ENCODE measurements at places on chromosomes 3 and 15.
A peak's percentile ranks its signal among the peaks of the same experiment; 100 is the strongest.

- no peak for DNase-seq
Measured at GRCh38 chr15:92095693-92096092, 242.2 kb downstream of the SLCO3A1 start.

- no peak for DNase-seq
Measured at GRCh38 chr3:125313060-125313635, 62.0 kb downstream of the ZNF148 start.

GRCh38 chr3:24400015-24400414 is 94.6 kb downstream of the THRB start:
- no peak for DNase-seq

DNA sequence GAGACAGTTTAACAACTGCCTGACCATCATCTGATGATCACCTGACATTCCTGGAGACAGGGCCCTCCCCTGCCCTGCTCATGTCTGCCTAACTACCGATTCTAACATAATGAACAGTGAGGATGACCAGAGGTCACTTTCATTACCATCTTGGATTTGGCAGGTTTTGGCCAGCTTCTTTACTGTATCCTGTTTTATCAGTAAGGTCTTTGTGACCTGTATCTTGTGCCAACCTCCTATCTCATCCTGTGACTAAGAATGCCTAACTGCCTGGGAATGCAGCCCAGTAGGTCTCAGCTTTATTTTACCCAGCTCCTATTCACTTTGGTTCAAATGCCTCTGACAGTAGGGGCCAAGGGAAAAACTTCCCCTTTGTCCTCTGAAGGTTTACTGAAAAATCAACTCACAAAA is 40.2 kb downstream of the METTL6 start:
- DNase-seq: no peak

- DNase-seq: no peak
Measured at GRCh38 chr3:7190095-7190494, 329.2 kb downstream of the GRM7 start.

GRCh38 chr3:119300991-119301391 is 6.8 kb downstream of the ARHGAP31 start:
- no peak for DNase-seq

DNA sequence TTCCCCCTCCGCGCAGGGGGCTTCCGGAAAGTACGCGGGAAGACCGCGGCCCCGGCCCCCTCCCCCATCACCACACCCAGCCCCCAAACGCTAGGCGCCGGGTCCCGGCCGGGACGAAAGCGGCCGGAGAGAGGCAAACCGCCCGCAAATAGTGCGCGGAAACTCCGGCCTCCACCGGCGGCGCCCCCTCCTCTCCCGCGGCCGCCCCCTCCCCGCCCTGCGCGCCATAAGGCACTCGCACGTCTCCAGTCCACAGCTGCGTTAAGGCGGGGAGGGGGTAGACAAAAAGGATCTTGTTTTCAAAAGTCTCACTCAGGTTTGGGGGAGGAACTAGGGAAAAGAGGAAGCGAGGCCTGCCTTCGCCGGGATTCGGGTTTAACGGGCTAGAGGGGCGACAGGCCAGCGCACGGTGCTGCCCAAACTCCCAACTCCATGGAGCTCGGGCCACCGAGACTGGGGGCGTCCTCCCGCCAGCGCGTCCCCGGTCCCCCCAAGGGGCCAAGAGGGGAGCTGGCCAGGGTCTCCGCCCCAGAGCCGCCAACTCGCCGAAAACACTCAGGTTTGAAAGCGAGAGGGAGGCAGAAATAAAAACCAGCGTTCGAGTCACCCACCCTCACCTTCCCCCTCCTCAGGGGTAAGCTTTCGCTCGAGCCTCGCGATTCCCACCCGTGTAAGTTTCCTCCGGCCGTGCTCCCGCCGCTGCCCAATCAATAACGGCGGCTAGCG is 1.8 kb downstream of the ANP32A start:
- peak; percentile 82 for DNase-seq

- DNase-seq: peak; percentile 92
Measured at GRCh38 chr3:141426404-141427034, 58.2 kb downstream of the ZBTB38 start.

DNA sequence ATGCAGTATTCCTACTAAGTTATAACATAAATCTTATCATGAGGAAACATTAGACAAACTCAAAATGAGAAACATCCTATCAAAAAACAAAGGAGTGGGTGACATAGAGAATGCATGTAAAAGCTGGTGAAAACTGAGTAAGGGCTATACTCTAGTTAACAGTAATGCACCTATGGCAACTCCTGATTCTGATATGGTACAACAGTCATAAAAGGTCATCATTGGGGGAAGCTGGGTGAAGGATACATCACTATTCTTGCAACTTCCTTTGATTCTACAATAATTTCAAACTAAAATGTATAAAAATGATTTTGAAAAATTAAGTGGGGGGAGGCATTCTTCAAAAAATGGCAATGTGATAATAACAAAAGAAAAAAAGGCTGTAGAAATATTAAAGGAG is 6.8 kb downstream of the PIK3R4 start:
- no peak for DNase-seq

- no peak for DNase-seq
Measured at GRCh38 chr3:148439254-148439822, 258.4 kb upstream of the AGTR1 start.

DNA sequence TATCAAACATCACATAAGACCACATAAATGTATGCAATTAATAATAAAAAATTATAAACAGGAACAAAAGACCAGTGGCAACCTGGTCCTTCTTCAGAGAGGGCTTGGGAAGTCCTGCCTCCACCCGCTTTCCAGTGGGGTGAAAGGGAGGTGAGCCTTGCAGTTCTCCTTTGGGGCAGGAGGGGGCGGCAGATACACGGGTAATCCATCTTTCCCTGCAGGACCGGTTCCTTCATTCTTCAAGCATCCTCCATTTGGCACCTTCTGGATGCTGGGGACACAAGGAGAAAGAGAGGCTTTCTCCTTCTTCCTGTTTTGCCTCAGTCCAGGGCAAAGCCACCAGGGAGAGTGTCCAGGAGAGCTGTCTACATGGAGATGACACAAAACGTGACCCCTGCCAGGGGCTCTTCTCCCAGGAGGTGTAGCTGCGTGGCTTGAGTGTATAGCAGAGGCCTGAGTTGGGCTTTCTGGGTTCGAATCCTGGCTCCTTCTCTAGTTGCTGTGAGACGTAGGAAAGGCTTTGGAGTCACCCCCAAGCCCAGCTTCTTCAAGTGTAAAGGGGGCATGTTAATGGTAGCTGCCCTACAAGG is 23.2 kb downstream of the RPLP1 start:
- DNase-seq: peak; percentile 93

DNA sequence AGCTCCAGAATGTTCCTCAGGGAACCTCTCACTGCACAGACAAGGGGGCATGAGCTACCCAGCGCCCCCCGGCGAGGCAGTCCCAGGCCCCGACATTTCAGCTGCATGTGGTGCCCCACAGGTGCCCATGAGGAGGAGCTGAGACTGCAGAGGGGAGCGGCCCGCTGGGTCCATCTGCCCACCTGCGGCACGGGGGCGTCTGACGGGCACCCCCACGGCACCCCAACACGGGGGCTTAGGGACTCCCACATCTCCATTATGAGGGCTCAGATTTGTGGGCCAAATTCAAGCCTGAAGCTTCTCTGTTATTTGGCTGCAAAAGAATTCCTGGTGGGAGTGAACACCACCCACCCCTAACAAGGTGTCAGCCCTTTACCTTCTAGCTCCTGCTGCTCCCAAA is 258.4 kb downstream of the UACA start:
- DNase-seq: no peak

GRCh38 chr3:117762621-117763037 is 1053.0 kb downstream of the TUSC7 start:
- DNase-seq: no peak

GRCh38 chr3:52890735-52891134 is 6.6 kb downstream of the STIMATE start:
- no peak for DNase-seq

DNA sequence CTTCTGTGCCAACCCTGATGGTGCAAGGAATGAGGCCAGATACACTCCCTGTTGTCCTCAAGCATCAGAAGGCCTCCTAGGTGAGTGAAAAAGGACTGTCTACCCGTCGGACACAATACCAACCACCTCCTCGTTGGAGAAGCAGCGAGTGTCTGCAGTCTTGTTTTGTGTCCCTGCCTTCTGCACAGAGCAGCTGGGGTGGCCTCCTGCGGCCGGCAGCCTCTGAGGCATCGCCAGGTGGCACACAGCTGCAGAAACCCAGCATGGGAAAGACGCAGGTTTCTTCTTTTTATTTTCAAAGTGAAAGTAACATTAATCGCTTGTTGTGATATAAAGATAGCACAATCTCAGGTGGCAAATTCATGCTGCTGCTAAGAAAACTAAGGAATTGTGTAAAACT is 509.9 kb downstream of the OCA2 start:
- no peak for DNase-seq

DNA sequence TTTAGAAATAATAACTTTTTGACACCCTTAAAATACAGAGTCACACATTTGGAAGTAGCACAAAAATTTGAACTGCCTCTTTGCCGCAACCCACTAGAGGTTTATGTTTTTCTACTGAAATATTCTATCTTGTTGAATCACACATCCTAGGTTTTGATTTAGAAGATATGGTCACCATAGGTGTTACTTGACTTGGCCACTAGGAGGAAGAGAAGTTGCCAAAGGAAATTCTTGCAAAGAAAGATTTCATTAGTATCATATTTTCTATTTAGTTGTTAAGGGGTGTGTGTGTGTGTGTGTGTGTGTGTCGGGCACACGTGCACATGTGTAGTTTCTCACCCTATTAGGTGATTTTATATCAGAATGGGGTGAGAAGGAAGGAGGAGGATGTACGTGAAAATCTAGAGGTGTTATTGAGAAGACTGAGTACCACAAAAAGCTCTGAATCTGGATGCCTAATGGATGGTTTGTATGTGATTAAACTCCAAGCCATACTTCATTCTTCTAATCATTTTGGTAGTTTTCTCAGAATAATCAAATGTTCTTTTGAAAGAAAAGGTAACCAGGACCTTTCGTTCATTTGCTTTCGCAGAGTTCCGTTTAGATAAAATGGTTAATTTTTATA is 31.5 kb downstream of the ZFAND6 start:
- DNase-seq: no peak

DNA sequence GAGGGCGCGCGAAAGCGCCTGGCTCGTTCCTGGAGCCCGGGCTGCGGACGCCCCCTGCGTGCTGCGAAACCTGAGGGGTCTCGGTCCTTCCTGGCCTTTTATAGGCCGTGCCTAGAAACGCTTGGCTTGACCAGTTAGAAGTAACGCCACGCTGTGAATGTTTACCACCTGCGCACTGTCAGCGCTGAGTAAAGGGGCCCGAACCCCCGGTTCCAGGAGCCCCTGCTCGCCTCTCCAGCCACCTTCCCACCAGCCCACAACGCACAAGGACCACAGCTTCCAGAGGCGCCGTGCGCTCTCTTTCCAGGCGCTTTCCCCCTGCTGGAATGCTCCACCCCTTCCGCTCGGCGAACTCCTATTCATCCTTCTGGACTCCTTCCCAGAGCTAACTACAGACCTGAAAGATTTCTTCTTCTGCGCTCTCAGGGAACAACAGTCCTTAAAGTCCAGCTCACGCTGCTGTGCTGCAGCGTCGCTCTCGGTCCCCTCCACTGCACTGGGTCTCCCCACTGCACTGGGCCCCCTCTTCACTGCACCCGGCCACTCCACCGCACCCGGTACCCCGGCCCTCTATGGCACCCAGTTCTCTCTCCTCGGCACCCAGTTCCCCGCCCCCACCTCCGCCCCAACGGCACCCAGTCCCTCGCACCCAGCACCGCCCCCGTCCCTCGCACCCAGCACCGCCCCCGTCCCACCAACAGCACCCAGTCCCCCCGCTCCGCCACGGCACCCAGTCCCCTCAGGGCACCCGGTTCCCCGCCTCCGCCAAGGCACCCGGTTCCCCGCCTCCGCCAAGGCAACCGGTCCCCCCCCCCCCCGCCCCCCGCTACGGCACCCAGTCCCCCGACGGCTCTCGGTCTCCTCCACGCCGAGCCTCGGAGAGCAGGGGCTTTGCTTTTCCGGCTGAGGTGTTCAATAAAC is 69.8 kb downstream of the SQOR start:
- DNase-seq: peak; percentile 62

DNA sequence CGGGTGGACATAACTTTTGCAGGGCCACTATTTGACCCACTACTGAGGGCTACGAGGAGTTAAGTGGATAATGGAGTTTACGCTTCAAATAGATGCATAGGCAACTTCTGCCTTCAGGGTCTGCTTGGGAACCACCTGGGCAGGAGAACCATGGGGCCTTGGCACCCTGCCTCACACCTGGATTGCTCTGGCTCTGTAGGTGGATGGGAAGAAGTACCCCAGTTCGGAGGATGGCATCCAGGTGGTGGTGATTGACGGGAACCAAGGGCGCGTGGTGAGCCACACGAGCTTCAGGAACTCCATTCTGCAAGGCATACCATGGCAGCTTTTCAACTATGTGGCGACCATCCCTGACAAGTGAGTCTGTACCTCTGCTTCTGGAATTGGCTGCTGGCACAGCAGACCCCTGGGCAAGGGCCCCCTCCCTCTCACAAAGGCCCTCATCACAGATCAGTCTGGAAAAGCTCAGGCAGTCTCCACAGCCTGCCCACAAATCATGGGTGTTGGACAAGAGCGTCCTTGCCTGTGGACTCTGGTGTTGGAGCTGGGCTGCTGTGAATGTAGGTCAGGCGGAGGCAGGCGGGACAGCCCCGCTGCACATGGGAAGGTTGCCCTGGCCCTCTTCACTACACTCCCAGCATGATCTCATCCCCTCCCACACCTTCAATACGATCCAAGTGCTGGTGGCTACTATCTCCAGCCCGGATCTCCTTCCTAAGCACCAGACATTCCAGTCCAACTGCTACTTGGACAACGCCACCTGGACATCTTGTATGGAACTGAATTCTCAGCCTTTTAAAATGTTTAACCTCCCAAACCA is 46.7 kb downstream of the MESD start:
- DNase-seq: peak; percentile 54

DNA sequence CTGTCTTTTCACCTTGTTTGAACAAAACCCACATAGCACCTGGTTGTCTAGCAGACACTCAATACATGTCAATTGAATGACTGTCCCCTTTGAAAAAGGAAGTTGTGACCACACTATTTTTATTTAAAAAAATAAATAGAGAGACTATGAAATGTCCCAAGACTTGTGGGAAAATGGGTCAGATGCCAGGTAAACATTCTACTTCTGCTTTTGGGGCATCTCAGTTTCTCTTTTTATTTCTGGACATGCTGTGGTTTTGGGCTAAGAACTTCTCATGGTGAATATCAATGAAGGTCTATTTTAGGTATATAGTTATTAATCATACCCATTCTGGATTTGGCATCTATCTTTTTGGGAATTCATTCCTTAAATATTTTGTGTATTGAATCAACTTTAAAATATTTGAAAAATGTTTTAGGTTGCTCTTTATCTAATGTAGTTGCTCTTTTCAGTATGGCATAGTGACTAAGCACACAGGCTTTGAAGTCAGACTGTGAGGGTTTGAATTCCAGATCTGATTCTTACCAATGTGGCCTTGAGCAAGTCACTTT is 4.4 kb downstream of the TMEM45A start:
- DNase-seq: no peak

DNA sequence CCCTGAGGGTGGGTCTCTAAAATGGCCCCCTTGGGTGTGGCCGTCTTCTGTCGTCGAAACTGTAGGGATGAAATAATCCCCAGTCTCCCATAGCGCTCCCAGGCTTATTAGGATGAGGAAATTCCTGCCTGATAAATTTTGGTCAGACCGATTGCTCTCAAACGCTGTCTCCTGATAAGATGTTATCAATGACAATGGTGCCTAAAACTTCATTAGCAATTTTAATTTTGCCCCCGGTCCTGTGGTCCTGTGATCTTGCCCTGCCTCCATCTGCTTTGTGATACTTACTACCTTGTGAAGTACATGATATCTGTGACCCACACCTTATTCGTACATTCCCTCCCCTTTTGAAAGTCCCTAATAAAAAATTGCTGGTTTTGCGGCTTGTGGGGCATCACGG is 5.1 kb upstream of the RAB7A start:
- DNase-seq: peak; percentile 2
